Jurkat, Clone E6-1 (cell line): ENCODE measurements at places on chromosomes 13 and 19.

DNA sequence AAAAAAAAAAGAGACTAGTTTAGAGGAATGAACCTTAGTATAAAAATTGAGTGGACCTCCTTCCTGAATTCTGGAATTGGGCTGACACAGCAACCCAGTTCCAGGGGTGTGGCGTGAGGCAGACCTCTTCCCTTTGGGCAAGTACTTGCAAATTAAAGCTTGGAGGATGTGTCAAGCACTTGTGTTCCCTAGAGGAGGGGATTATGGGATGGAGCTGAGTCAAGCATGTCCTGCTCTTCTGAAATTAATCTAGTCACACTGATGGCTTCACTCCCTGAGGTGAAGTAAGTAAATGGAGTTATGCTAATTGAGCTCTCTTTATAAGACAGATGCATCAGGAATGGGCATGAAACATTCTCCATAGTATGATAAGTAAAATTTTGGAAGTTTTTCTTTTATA is 107.7 kb upstream of the HTR2A start:
- no peak for DNase-seq

DNA sequence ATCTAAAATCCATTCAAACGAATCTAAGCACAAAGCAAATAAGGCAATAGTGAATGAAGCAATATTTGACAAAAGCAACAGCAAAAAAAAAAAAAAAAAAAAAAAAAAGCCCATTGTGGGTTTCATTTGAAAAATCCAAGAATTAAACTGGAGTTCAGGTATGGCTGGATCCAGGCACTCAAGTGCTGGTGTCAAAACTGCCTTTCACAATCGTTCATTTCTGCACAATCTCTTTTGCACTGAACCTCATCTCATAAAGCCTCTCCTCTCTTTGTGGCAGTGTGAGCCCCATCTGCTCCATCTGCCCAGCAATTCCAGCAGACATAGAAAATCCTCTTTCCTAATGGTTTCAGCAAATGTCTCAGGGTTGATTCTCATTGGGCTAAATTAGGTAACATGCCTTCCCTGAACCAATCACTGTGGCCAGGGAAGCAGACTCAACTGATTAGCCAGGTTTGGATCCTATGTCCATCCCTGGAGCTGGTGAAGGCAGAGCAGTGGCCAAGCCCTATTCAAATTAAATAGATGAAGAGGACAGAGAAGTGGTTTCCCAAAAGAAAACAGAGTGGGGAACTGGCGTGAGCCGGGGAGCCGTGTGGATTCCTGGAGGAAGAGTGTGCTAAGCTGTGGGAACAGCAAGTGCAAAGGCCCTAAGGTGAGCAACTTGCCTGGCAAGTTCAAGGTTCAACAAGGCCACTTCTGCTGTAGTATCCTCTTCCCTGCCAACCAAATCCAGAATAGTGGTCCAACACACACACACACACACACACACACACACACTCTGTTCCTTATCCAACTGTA is 1.2 kb upstream of the HIF3A start:
- DNase-seq: no peak

DNA sequence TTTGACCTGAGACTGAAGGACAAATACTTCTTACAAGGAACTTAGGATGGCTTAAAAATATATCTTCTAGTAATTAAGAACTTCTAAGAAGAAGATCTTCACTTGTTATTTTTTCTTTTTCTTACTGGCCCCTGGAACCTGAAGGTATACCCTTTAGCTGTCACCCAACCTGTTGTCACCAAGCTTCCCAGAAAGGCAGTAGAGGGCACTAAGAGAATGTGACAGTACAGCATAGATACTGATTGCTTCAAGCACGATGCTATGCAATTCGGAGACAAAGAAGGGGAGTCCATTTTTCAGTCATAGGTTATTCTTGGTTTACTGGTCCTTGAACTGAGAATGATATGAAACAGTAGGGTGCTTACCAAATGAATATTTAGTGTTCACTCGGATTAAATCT is 208.3 kb upstream of the PCDH9 start:
- no peak for DNase-seq

DNA sequence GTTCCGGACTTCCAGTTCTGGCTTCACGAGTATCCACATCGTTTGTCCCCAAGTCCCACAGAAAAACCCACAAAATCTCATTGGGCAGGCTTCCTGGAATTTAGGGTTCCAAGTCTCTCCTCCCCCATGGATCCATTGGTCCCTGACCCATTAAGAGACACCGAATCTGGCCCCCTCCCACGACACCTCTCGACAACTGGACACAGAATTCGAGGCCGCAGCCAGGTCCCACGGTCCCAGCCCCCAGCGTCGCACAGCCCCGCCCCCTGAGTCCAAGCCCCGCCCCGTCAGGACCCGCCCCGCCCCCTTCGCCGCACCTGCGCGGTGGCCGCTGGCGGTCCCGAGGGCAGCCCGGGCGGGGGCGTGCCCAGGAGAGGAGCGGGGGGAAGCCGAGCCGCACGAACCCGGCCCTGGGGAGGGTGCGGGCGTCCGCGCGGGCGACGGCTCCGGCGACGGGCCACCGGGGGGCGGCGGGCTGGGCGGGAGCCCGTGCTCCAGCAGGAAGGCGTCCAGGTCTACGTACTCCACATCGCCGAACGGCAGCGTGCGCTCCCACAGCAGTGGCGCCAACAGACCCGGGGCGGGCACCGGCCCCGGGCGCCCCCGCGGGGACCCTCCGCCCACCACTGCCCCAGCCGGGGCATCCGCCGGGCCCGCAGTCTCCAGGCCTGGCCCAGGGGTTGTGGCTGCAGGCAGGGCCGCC is 1.8 kb downstream of the DBP start:
- no peak for DNase-seq

DNA sequence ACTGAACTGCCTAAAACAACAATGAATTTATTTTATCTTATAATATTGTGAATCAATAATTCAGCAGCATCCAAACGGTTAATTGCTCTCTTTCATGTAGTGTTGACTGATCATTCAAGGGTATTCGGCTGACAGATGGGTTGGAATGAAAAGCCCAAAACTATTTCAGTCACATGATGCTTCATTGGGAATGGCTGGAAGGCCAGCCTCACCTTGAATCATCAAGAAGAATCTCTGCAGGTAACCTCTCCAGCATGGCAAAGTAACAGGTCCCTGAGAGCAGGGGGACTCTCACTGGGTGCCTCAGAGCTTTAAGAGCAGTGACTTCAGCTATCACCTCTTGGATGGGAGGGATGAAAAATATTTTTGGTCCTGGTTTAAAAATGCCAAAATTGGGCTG is 1395.7 kb downstream of the OLFM4 start:
- DNase-seq: no peak

DNA sequence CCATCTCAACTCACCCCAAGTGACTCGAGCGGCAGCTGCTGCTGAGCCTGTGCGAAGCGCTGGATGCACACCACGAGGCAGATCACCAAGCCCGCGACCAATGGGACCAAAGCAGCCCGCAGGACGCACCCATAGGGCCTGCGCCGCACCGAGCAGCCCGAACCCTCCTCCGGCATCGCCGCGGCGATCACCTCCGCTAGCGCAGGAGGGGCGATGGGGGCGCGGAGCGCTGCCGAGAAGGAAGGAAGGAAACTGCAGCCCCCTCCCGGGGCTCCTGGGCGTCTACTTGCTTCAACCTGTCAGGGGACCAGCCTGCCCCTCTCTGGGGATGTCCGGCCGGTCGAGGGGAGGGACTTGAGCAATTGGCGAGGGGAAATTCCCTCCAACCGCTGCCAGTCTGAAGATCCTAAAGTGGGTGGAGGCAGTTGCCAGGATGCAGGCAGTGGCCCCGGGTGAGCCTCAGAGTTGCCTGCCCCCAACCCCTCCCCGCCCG is at the start of gene CD70:
Gene CD70, minus strand, starts transcription at position 324 of the 493 bp plus-strand sequence. Its CDS starts 148 bp downstream, at position 176.
- no peak for DNase-seq

DNA sequence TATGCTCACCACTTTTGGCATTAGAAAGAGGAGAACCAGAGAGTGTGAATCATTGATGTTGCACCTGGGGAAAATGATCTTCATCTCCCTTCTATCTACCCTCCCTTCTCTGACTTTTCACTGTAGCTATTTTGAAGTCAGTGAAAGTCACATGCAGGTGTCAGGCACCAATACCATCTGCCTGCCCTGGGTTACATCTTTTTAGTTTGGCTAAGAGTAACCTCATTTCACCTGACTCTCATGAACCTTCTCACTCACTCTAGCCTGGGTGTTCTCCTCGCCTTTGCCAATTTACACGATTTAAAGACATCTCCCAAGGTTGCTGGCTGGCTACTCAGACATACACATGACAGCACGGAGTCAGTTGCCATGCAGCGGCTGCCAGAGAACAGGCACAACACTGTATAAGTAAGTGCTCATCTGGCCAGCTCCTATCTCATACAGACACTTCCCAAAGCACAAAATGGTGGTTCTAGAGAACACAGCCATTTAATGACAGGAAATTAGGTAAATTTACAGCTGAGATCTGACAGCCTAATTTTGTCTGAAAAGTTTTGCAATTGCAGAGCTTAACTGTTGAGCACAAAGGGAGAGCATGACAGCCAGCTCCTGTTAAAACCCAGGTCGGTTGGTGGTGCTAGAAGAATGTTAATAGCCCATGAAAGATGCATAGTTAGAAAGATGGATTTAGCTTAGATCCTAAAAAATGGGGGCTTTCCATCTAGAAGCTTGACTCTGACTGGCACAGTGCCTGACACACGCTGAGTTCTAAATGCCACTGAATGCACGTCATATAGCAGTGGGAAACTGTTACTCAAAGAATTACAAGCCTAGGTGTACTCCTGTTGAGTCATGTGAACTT is 32.5 kb downstream of the LCP1 start:
- DNase-seq: no peak
